Activated gamma-delta T cell (primary cell): ENCODE measurements at places on chromosomes 2 and 18.

DNA sequence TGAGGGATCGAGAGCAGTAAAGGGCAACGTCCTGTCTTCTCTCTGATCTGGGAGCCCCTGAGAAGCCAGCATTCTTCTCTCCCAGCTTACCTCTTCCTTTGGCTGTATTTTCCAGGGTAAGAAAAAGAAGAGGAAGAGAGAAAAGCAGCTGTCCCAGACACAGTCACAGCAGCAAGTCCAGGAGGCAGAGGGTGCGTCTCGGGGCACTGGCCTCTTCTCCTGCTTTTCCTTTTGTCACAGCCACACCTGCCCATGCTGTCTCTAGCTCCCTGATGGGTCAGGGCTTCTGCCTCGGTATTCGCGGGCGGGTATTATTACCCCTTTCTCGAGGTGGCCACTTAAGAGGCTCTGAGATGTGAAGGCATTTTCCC is 20.3 kb downstream of the TGOLN2 start:
- no peak for DNase-seq

- no peak for DNase-seq
These were observed 30.1 kb upstream of the GTF2A1L start for GRCh38 chr2:48587560-48587959.

GRCh38 chr2:171763602-171764001 is 76.3 kb downstream of the DYNC1I2 start:
- DNase-seq = no peak

- DNase-seq = no peak
These were observed 41.0 kb downstream of the PAX8 start for GRCh38 chr2:113237604-113238160.

DNA sequence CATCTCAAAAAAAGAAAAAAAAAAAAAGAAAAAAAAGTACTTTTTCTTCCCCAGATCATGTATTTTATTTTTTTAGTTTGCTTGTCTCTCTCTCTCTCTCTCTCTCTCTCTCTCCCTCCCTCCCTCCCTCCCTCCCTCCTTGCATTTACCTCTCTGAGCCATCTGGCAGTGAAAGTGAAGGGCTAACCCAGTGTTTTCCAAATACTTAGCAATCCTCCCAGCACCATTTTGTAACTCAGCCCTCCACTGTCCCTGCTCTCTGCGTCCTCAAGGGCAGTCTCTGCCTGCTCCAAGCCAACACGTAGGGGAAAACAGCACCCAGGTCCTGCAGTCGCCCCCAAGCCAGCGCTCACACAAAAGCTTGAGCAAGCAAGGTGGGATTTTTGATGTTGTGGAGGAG is 19.6 kb upstream of the TEX44 start:
- DNase-seq = no peak
